ENCODE measurements at places on chromosomes 2 and 18. TPM values are rescaled to one million over a fixed set of nuclear protein-coding genes. Genes with fewer than 3 reads are reported as not detected.

GRCh38 chr2:146777181-146777580 lies 1067.6 kb upstream of the ACVR2A start:
- H3K27ac ChIP-seq = no peak overlapping the region
- no peaks in the 10 kb centered on the region for H3K4me1 ChIP-seq
- H3K27me3 ChIP-seq = no peaks in the 10 kb centered on the region
- no peak overlapping the region for H3K4me3 ChIP-seq
- no peak for DNase-seq
- H3K36me3 ChIP-seq = no peaks in the 10 kb centered on the region

DNA sequence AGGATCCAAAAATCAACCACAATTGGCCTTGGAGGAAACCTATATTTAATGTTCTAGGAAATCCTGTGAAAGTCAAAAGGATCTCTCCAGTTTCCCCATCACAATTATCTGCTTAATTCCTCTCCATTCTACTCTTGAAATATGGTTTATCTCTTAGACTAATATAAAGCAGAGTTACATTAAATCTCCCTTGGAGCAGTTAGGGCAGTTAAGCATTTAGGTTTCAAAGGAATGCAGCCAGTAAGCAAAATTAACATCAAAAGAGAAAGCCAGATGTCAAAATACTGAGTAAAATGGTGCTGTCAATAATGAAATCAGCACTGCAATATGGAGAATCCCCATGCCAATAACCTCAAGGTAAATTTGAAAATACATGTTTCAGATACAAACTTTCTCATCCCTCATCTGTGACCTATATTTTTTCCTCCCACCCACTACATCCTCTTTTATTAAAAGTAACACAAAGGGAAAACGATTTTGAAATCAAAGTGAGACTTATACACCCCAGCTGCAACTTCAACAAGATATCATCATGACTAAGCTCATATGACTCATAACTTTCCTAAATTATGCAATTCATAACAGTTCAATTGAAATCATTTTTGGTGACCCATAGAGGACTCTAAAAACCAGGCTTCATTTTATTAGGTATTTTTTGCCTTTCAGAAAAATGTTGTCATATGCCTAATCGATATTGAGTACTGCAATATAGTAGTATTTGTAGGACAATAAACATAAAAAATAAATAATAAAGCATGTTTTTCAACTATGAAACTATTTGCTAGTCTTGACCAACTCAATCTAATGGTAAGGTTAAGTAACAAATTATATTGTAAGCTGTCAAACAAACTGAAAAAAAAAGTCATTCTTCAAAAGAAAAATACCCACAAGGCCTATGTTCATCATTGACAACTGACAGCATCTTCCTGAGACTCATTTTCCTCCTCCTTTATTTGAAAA lies 3.1 kb downstream of the ADAM17 start:
- H3K36me3 ChIP-seq = no peaks in the 10 kb centered on the region
- H3K27ac ChIP-seq = peak overlapping the region; percentile 61
- no peak for DNase-seq
- peaks cover 16% of the 10 kb centered on the region for H3K4me1 ChIP-seq
- no peak overlapping the region for H3K4me3 ChIP-seq

DNA sequence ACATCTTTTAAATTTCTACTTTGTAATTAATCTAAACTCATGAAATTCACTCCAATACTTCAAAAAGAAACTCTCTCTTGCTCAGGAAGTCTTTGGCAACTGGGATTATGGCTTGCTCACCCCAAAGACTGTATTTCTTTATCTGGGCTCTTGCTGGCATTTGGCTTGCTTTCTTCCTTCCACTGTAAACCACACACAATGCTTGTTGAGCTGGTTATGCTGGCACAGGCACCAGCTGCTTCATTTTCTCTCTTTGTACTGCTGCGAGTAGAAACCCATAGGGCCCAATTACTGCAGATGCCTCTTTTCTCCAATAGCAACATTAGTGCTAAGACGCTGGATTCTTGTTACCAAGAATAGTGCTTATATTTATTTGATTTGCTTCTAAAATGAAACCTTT lies 51.4 kb downstream of the SLC38A11 start:
- H3K27ac ChIP-seq = no peak overlapping the region
- no peaks in the 10 kb centered on the region for H3K36me3 ChIP-seq
- H3K27me3 ChIP-seq = no peaks in the 10 kb centered on the region
- H3K4me1 ChIP-seq = peaks cover 11% of the 10 kb centered on the region
- DNase-seq = no peak
- no peak overlapping the region for H3K4me3 ChIP-seq

DNA sequence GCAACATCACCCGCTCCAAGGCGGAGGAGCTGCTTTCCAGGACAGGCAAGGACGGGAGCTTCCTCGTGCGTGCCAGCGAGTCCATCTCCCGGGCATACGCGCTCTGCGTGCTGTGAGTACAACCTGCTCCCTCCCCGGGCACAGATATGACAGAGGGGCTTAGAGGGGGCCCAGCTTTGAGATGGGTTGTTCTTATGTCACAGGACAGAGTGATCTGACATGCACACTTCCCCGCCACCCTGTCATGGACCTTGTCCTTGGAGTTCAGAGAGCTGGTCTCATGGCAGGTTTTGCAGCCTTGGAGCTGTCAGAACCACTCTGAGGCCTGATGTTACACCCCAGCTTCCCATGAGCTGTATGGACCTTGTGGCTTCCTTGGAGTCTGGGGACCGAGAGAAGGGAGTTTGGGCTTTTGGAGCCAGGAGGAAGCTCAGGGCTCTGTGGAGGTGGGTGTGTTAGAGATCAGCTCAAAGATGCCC lies 398 bp downstream of the INPP5D start:
- H3K4me1 ChIP-seq = no peaks in the 10 kb centered on the region
- no peak for DNase-seq
- no peak overlapping the region for H3K27ac ChIP-seq
- H3K4me3 ChIP-seq = no peak overlapping the region
- H3K36me3 ChIP-seq = no peaks in the 10 kb centered on the region

DNA sequence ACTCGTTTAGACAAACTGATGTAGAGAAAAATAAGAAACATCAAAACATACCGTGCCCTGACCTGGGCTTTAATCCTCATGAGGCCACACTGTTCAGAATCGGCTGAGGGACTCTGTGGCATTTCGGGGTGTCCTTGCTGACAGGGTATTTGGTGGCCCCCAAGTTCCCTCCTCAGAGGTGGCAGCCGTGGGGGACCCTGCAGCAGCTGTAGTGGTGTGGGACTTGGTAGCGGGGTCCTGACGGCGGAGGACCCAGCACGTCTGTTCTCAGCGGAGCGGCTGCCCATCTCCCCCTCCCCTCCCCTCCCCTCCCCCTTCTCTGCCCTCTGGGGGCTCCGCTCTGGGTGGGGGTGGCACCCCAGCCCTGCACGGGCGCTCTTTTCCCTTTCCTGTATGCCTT lies 18.4 kb downstream of the KCNG2 start:
- no peak overlapping the region for H3K4me3 ChIP-seq
- DNase-seq = no peak
- no peaks in the 10 kb centered on the region for H3K36me3 ChIP-seq
- no peaks in the 10 kb centered on the region for H3K27me3 ChIP-seq
- no peaks in the 10 kb centered on the region for H3K4me1 ChIP-seq

GRCh38 chr18:48899558-48900174 lies 51.1 kb downstream of the SMAD7 start:
- no peak for DNase-seq
- H3K4me1 ChIP-seq = no peaks in the 10 kb centered on the region

The HMSD gene
- total RNA-seq = not detected

The NEB gene
- 17.6 TPM for total RNA-seq

Measured in Caco-2 (cell line).